ENCODE measurements at places on chromosomes 7 and 10.
A peak's percentile ranks its signal among the peaks of the same experiment; 100 is the strongest.

- DNase-seq: no peak
Observed at GRCh38 chr10:132237871-132238270, 51.1 kb downstream of the DPYSL4 start.

GRCh38 chr10:68463365-68464093 is 8.2 kb downstream of the DNA2 start:
- DNase-seq: no peak

GRCh38 chr10:78349165-78349516 is 315.5 kb downstream of the RPS24 start:
- DNase-seq: no peak

GRCh38 chr7:40945788-40946187 is 757.1 kb downstream of the INHBA start:
- DNase-seq: no peak

DNA sequence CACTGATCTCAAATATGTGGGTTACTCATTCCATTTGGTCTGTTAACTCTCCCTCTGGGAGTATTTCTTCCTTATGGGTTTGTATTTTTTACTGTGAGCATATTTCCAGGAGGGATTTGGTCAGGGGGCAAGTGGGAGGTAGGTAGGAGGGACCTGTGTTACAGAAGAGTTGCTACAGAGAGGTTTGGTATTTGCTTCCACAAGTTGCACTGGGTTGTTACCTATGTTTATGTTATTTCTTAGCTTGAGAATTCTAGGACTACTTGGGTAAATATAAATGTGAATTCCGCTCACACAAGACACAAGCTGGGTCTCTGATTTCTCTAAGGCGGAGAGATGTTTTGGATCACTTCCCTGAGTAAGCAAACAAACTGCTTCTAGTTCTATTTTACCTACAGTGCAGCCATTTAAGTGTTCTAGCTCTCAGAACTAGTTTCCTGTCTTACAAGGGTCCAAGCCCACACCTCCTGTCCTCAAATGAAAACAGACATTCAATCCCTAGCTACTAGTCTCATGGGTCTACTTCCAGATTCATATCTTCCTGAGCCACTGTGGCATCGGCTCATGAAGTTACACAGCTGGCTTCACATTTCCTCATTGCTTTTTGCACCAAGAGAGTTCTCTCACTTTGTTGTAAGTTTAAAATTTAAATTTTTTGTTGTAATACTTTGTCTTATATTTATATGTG is 75.4 kb upstream of the PPP1R3C start:
- no peak for DNase-seq

DNA sequence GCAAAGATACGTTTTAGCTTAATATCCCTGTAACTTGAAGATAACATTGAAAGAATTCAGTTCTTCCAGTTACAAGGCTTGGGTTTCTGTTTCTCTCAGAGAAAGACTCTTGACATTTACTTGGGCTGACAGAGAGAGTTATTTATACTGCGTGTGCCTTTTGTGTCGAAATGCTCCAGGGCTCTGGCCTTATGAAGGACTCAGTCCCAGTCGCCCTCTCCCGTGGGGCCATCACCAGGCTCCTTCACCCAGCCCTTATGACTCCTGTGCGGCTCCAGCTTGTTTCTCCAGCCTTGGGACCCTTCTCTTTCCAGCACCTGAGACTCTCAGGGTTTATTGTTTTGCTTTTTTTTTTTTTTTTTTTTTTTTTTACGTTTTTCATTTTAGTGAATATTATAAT is 242.3 kb upstream of the DKK1 start:
- no peak for DNase-seq

DNA sequence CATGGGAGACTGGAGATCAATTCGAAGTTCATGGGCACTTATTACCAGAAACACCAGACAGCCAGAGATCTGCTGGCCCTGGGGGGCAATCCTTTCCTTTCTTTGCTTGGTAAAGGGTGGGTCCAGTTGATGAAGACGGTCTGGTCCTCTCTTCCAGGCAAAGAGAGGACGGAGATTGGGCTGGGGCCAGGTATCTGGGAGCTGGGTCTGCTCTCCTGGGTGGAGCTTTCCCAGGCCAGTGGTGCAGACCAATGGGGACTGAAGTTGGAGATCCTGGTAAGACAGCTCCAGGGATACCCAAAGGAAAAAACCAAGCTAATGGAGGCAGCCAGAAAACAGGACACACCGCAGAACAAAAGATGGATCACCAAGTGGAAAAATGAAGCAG is 18.3 kb downstream of the NOD1 start:
- no peak for DNase-seq

GRCh38 chr10:17616403-17617030 is 657 bp downstream of the HACD1 start:
- DNase-seq: peak; percentile 6

DNA sequence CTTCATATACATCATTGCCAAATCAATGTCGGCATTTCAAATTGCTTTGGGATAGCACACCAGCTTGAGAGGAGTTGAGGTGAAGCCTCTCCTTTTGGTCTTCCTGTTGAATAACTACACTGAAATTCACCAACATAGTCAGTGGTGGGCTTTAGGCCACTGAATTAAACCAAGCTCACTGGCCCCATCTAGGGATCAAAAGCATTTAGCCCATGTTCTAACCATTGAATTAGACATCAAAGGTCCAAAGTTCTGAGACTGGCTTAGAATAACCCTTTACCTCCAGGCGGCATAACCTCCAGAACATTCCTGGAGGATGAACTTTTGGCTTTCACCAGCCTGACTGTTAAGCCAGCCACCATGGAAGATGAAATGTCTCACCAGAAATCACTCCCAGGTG is 54.6 kb downstream of the BPGM start:
- DNase-seq: no peak

All from activated CD4-positive, CD25-positive, alpha-beta regulatory T cell (primary cell).